ENCODE measurements at places on chromosomes 6 and 20.

DNA sequence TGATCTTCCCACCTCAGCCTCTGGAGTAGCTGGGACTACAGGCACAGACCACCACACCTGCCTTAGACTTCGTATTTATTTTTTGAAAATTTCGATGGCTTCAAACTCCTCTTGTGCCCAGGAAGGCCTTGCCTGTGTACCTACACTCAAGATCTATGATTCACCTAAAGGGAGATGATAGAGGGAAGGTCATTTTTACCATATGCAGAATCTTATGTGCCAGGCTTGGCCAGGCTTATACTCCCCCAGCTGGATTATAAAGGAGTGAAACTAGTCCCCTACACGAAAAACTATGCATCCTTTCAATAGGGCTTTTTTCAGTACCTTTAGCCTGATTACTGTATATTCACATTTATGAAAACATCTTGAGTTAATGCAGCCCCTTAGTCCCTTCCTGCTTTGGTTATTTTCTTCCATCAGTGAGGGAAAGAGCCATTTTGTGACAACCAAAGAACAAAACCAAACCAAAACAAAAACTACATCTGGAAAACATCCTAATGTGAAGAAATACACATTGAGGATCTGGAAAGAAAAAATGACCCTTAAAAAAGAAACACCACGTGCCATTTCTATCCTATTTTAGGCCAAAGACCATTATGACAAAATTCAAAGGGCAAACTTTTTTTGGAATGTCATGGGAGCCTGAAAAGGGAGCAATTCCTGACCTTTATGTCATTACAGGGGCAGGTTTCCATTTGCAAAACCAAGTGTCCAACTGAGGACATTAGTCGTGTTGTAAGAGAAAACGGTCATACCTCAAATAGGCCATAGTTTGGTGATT, 34.7 kb downstream of the RIPOR2 start:
- no peak for DNase-seq

DNA sequence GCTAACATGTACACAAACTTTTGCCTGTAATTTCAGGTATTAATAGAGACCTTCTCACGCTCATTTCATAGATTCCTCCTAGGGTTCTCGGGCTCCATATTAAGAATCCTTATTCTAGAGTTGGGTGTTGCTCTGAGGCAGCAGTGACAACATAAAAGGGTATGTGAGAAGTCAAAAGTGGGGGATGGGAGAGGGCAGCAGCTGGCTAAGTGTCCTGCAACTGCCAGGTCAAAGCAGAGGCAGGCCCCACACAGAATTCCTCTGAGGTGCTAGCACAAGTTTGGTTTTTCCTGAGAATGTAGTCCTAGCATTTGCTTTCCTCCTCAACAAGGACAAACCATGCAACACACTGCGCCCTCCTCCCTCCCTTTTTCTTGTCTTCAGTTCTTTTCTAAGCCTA, 4.6 kb downstream of the NSFL1C start:
- no peak for DNase-seq

DNA sequence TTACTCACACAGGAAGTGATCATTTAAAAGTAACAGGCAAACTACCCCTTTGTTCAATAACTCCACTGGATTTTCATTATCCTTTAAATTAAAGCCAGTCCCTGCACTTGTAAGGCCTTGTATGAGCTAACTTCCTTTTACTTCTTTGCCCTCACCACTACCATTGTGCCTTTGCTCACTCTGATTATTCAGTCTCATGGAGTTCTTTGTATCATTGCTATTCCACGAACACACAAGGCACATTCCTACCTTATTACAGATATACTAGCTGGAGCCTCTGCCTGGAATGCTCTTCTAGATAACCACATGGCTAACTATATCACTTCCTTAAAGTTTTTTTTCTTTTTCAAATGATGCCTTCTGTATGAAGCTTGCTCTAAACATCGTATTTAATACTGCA, 748.6 kb upstream of the HS3ST5 start:
- no peak for DNase-seq

- DNase-seq, result no peak
Measured at GRCh38 chr6:115570331-115570730, 490.4 kb downstream of the FRK start.

DNA sequence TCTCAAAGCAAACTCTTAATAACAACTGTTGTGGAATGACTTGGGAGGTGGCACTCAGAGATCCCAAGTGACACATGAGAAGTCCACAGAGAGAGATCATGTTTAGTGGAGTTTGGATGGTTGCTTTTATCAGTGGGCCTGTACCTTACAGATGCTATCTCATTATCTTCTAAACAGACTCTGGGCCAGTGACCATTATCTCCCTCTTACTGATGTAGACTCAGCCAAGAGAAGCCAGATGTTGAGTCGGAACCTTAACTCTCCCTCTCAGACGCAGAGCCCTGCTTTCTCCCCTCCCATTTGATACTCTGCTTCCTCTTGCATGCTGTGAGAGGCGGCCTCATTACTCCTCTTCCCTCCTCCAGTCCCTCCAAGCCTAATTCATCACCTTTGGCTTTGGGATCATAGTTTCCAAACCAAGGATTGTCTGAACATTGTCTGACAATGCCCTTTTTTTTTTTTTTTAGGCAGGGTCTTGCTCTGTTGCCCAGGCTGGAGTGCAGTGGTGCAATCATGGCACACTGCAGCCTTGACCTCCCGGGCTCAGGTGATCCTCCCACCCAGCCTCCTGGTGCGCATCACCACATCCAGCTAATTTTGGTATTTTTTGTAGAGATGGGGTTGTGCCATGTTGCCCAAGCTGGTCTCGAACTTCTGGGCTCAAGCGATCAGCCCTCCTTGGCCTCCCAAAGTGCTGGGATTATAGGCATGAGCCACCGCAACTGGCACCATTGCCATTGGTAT, 4.5 kb upstream of the DDR1 start:
- DNase-seq, result no peak

GRCh38 chr20:64256282-64256935, 861 bp downstream of the PCMTD2 start:
- no peak for DNase-seq

DNA sequence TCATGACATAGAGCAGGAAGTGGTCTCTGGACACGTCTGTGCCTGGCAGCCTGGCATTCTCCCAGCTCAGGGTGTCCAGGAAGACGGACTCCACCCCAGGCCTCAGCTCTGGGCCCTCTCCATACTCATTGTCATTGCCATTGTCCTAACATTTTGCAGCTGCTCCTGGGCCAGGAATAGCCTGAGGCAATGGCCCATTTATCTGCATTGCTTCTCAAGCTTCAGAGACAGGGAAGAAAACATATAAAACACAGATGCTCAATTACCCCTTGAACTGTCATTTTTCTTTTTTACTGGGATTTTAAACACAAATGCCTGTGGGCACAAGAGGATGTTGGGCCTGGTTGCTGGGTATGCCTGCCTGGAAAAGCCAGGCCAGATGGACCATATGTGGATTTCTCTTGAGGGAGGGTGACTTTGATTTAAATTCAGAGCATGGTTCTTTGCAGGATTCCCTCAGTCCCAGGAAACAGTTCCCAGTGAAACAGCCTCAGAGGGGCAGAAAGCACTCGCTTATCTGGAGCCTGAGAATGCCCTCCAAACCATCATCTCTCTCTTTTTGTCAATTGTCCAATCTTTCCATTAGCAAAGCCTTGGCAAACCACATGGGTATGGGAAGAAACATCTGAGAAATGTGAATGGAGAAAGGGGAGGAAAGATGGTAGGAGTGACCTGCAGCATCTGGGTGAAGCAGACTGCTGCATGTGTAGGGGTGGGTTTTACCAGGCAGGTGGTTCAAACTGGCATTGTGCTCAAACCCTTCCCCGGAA, 17.9 kb downstream of the LAMP5 start:
- no peak for DNase-seq

DNA sequence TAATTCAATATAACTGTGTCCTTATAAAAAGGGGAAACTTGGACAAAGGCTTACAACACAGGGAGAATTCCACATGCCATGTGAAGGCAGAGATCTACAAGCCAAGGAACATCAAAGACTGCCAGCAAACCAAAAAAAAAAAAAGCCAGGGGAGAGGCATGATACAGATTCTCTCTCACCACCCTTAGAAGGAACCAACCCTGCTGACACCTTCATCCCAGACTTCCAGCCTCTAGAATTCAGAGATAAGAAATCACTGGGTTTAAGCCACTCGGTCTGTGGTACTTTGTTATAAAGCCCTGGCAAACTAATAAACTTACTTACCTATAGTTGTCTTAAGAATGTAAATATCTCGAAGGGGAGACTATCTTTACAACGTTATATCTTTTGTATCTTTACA, 4.4 kb downstream of the SERINC3 start:
- no peak for DNase-seq

GRCh38 chr6:136961848-136962247, 39.7 kb downstream of the SLC35D3 start:
- no peak for DNase-seq

- no peak for DNase-seq
Measured at GRCh38 chr20:17611290-17611539, 41.3 kb downstream of the DSTN start.

DNA sequence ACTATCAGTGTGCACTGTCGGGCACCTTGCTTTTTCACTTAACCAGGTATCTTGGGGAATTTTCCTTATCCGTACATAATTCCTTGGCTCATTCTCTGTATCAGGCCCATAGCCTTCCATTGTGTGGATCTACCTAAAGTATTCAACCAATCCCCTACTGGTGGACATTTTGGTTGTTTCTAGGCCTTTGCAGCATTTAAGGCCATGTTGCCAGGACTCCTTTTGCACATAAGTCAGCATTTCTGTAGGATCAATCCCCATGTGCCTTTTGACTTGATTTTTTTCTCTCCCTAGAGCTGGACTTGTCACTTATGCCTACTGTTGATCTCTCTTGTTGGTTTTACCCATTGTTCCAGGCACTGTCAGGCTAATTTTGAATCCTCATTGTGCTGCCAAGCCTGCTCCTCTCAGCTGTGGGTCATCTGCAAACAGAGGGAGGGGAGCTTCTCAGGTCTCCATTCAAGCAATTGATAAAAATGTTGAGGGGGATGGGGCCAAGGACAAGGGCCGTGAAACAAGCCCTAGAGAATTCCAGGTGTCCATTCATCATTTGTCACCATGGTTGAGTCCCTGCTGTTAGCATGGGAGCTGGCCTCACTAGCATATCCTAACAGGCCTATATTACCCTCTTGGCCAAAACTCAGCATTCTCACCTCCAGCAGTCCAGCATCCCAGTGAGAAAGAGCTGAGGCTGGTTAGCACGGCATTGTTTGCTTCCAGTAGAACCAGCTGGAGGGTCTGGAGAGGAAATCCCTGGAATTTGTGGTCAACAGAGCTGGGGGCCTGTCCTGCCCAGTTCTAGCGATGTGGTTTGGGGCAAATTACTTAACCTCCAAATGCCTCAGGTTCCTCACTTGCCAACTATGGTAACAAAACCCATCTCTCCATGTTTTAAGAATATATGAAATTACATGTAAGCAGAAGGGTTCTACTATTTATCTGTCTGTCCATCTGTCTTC, 178.4 kb downstream of the MRPL14 start:
- DNase-seq, result no peak

DNA sequence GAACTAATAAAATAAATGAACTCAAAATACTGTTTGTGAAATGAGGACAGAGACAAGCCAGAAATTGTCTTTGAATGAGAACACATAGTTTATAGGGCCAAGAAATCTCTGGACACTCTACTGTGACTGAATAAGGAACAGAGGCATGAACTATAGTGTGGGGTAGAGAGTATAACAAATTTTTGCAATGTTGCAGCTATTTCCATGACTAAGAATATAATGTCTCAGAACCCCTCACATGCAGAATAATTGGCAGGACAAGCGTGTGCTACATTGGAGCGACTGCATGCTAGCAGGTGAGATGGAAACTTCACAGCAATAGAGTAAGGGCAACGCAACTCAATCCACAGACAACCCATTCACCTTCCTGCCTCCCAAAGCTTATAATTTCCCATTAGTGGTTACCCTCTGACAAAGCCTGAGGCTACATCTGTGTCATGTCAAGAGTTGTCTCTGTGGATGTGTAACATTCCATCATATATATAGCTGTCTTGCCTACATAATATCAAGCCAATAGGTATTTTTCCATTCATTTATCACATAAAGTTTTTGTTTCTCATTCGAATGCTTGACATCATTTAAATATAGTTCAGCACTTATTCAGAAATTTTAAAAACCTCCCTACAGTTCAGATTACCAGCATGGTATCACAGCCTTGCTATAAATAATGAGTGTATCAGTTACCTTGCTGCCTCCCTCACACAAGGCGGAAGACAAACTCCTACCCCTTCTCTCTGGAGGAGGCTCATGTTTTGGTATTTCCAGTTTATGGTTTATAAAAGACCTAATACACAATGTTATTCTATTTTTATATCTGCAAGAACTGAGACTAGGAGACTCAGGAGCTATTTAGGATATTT, 47.9 kb upstream of the ECHDC1 start:
- DNase-seq, result no peak

DNA sequence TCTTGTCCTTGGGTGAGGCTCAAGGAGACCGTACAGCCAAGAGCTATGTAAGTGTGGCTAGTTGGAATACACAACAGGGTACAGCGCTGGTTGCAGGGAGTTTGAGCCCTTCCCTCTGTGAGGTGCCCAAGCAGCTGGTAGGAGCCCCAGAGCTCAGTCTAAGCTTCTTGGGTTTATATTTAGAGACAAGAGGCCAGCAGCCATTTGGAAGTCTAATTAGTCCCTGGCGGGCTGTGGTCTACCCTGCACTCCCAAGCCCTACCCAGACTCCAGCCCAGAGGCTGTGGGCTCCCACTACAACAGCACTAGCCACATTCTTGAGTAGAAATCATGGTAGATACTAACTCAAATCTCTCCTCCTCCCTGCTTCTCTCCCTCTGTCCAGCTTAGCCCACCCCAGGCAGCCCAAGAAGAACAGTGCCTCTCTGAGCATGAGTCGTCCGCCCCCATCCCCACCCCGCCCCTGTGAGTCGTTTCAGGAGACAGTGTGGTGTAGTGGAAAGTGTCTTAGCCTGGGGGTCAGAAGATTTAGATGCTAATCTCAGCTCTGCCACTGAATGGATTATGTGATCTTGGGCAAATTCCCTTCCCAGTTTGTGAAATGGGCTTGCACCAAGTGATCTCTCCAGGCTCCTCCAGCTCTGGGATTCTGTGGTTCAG, 37.8 kb downstream of the EIF2S2 start:
- no peak for DNase-seq

GRCh38 chr20:23533161-23533560, 35.1 kb downstream of the CST9L start:
- no peak for DNase-seq

DNA sequence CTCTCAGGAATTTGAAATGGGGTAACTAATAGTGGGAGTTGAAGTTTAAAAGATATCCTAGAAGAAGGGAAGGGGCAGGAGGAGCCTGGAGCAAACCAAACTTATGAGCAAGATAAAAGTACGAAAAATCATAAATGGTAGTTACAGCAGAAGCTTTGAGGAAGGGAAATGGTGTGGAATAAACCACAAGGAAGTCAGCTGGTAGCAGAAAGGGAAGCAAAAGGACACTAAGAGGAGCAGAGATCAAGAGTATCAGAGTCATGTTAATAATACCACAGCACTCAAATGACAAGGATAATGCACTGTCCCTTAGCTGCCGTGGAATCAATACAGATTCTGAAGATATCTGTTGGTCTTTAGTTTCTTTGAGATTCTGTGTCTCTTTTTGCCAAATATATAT, 44.9 kb upstream of the CCDC28A start:
- DNase-seq, result no peak

GRCh38 chr20:21026951-21027350, 79.2 kb downstream of the LINC00237 start:
- DNase-seq, result no peak
